Activated CD8-positive, alpha-beta T cell treated with anti-CD3 and anti-CD28 coated beads for 36 hours (primary cell): ENCODE measurements at places on chromosomes 13 and 19.

DNA sequence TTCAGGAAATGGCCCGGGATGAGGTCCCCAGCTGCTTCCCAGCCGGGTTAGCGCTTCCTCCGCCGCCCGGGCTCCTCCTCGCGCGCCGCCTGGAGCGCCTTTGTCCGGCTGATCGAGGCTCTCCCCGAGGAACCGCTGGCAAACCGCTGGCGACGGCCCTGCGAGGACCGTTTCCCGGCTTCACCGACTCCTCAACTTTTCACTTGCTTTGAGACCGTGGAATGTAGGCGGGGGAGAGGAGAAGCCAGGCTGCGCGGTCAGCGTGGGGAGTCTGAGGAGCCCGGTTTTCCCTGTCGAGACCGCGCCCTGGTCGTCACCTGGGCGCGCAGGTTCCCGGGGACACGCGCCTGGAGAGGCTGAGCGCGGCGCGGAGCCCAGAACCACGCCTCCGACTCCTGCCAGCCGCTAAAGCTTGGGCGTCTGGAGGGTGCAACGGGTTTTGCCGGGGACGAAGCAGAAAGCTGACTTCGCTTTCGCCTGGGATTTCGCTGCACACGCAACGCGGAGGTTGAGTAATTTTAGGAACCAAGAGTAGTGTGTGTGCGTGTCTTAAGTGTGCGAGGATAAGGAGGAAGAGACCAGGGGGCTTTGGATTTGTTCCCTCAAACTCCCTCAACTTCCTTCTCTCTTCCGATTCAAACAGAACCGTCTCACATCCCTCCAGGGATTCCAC is 7.3 kb upstream of the DGKH start:
- peak; percentile 54 for DNase-seq
- peak overlapping the region; percentile 76 for H3K27ac ChIP-seq
- H3K4me3 ChIP-seq = peak overlapping the region; percentile 86
- peaks cover 9% of the 10 kb centered on the region for H3K36me3 ChIP-seq

DNA sequence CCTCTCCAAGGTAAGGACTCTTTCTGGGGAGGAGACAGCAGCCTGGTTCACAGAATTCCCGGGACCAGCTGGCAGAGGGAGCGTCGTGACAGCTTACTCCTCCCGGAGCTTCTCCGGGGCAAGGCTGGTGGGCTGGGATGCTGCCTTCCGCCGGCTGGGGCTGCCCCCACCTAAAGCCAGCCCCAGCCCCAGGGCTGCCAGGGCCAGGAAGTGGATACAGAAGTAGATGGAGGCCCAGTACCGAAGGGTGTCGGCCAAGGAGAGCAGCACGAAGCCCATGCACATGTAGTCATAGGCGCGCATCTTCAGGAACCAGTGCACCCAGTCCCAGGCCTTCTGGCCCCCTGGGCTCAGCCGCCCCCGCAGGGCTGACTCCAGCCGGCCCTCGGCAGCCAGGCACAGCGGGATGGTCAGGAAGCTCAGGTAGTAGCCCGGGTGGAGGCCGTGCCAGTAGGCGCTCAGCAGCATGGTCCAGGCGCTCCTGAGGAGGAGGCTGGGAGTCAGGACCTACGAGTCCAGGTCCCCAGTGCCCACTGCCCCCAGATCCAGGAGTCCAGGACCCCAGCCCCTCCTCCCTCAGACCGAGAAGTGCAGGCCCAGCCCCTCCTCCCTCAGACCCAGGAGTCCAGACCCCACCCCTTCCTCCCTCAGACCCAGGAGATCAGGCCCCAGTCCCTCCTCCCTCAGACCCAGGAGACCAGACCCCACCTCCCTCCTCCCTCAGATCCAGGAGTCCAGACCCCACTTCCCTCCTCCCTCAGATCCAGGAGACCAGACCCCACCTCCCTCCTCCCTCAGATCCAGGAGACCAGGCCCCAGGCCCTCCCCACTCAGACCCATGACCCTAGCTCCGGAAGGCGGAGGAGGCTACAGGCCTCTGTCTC is 1.2 kb upstream of the TMC4 start:
- no peak overlapping the region for H3K27ac ChIP-seq
- peaks cover 13% of the 10 kb centered on the region for H3K36me3 ChIP-seq
- DNase-seq = no peak
- no peaks in the 10 kb centered on the region for H3K4me1 ChIP-seq
- H3K27me3 ChIP-seq = no peaks in the 10 kb centered on the region

GRCh38 chr19:16876904-16877361 is 11.9 kb upstream of the F2RL3 start:
- H3K27ac ChIP-seq = no peak overlapping the region
- no peak overlapping the region for H3K4me3 ChIP-seq
- H3K36me3 ChIP-seq = peaks cover 49% of the 10 kb centered on the region
- H3K4me1 ChIP-seq = peaks cover 16% of the 10 kb centered on the region
- no peaks in the 10 kb centered on the region for H3K27me3 ChIP-seq

DNA sequence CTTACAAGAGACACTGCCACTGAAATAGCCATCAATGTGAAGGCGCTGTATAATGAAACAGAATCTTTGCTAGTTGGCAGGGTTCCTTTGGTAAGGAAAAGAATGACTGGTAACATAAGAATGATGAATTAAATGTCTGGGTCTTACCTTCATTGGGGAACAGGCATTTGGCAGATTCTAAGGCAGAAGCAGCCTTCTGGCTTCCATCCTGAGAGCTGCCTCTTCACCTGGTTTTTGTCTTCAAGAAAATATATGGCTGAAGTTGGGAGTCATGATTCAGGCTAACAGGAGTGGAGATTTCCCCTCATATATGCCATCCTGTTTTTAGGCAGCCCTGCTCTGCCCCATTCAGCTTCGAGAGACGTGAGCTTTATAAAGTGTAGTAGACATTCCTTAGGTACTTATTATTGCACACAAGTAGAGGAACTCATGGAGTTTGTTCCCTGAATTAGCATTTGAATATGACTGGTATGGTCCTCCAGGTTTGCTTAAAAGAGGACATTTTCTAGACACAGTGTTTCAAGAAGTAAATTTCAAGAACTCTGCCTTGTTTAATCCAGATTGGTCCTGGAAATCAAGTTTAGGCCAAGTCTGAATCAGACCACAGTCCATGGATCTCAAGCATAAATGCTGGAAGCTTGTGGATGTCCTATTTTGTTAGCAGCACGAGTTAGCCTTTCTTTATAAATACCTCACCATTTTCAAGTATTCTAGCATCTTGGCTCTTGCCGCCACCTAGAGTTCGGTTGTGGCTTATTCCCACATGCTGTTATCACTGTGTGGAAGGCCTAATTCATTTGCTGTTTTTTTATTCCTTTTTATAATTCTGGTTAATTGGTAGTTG is 56.2 kb upstream of the AKAP11 start:
- DNase-seq = peak; percentile 56
- no peak overlapping the region for H3K4me3 ChIP-seq
- no peak overlapping the region for H3K27ac ChIP-seq
- no peaks in the 10 kb centered on the region for H3K4me1 ChIP-seq

DNA sequence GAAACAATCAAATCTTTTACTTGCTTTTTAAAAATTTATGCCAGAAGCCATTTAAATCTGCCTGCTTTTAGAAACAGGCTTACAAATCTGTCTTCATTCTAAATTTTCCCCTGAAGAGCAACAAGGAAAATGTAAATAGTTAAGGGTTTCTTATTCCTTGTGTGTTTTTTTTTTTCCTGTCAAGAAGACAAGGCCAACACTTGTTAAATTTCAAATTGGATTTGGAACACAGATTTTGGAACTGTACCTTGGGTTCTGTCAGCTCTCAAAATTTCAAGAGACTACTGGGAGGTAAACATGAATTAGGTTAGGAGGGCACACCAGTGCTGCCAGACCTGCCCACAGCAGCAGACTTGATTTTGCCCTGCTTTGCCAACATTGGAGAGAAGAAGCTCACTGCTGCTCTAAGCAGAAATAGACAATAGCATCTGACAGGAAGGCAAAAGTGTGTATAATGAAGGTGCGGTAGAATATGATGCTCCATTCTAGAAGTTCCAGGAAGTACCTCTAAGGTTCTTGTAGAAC is 121.7 kb downstream of the NHLRC3 start:
- peaks cover 14% of the 10 kb centered on the region for H3K27me3 ChIP-seq
- no peak overlapping the region for H3K27ac ChIP-seq
- H3K36me3 ChIP-seq = no peaks in the 10 kb centered on the region
- H3K4me1 ChIP-seq = peaks cover 4% of the 10 kb centered on the region

DNA sequence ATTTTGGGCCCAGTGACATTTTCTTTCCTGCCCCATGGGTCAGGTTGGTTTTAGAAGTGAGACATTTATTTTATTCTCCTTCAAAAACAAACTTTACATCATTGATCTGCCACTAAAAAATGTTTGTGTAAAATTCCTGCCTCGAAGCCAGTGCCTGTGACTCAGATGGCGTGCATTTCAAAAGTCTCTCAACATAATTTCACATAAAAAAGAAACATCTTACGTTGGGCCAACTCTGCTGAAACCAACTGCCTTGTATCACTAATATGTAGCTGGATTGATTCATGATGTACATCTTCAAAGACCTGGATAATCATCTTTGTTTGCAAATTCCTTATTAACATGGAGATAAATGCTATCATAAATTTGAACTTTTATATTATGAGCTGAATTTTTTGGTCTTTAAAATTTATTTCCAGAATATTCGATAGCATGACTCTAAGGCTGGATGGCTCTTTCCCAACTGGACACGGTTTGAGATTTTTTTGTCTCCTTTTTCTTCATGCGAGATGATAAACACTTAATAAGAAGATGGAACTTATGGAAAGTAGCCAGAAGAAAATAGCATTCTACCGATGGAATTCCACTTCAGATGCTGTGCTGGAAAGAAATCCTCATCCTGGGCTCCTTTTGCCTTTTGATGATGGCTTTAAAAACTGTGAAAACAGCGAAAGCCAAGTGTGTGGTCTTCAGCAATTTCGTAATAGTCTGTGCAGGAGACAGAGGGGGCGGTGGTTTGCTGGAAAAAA is 420.5 kb downstream of the FGF9 start:
- no peaks in the 10 kb centered on the region for H3K27me3 ChIP-seq
- no peak overlapping the region for H3K27ac ChIP-seq
- H3K36me3 ChIP-seq = peaks cover 9% of the 10 kb centered on the region
- H3K4me1 ChIP-seq = peaks cover 7% of the 10 kb centered on the region
- H3K4me3 ChIP-seq = no peak overlapping the region

DNA sequence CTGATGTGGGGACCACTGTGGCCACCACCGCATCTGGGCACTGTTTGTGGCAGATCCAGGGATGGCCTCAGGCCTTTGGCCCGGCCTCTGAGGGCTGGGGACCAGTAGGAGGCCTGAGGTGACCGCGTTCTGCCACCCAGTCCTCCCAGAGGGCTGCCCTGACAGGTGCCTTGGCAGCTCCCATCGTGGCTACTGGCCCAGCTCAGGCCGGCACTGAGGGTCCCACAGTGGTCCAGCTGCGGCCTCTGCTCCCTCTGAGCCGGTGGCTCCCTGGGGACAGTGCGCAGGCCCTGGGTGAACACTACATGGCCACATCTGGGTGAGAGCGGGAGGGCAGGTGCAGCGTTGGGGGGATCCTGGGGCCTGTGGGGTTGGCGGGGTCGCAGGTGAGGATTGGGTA is 61.9 kb downstream of the KDM4B start:
- H3K36me3 ChIP-seq = peaks cover 5% of the 10 kb centered on the region
- no peak overlapping the region for H3K27ac ChIP-seq
- H3K27me3 ChIP-seq = no peaks in the 10 kb centered on the region
- no peak for DNase-seq
- H3K4me3 ChIP-seq = no peak overlapping the region

- no peak for DNase-seq
- peaks cover 9% of the 10 kb centered on the region for H3K36me3 ChIP-seq
- no peak overlapping the region for H3K4me3 ChIP-seq
- peaks cover 17% of the 10 kb centered on the region for H3K4me1 ChIP-seq
Measured at GRCh38 chr19:54133312-54133956, 4.1 kb upstream of the CNOT3 start.

DNA sequence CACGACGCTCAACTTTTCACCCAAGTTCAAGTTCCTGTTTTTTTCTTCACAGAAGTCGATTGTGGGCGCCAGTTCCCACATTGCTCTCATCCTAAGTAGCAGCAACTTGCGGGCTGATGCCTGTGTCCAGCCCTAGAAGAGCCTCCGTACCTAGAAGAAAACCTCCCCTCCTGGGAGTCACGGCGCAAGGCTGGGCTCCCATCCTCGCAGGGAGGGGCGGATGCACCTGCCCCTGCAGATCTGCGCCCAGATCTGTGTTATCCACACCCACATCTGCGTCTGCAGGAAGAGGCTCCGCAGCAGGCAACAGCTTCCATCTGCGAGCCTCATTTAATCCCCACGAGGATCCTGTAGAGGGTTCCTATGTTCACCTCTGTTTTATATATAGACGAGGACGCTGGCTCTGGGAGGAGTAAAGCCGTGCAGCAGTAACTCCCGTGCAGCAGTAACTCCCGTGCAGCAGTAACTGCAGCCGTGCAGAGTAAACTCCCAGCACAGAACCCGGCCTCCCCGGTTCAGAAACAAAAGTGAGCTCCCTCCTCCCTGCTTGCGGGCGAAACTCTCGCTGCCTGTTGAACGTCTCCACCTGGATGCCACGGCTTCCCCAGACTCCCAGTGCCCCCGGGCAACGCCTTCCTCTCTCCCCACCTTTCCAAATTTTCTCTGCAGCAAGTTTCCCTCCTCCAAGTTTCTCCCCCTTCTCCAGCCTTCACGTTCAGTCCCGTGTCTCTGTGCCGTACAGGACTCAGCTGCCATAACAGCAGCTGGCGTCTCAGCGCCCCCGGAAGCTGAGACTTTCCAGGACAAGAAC is 23.5 kb upstream of the LAIR1 start:
- H3K27me3 ChIP-seq = peaks cover 3% of the 10 kb centered on the region
- H3K27ac ChIP-seq = peak overlapping the region; percentile 85
- H3K4me1 ChIP-seq = peaks cover 36% of the 10 kb centered on the region
- H3K36me3 ChIP-seq = no peaks in the 10 kb centered on the region
- peak overlapping the region; percentile 86 for H3K4me3 ChIP-seq
- DNase-seq = peak; percentile 48

DNA sequence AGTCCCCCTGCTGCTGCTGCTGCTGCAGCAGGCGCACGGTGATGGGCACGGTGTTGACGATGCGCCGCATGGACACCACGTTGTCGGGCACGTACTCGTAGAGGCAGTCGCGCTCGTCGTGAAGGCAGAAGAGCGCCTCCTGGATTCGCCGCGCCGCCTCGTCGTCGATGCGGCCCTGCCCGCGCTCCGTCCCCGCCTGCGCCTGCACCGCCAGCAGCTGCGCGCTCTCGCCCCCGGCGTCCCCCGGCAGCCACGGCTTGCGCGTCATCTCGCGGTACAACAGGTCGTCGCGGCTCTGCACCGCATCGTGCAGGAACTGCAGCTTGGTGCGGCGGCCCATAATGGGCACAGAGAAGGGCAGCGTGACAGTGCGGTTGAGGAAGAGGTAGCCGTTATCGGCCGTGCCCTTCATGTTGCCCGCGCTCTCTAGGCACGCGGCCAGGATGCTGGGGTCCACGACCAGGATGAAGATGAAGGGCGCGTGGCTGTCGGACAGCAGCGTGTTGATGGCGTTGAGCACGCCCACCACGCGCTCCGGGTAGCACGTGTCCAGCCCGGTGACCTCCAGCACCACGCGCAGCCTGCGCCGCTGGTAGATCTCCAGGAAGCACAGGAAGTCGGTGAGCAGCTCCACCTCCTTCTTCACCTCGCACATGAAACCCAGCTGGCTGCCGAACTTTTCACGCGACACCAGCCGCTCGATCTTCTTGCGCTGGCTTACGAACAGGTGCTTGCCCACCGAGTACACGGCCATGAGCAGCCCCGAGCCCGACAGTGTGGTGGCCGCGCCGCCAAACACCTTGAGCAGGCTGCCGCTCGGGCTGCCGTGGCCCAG is 8.1 kb downstream of the NKPD1 start:
- H3K4me1 ChIP-seq = peaks cover 25% of the 10 kb centered on the region
- H3K27me3 ChIP-seq = peaks cover 23% of the 10 kb centered on the region
- H3K36me3 ChIP-seq = peaks cover 7% of the 10 kb centered on the region
- peak overlapping the region; percentile 52 for H3K4me3 ChIP-seq
